ENCODE measurements at places on chromosomes 16 and 17. TPM values are rescaled to one million over a fixed set of nuclear protein-coding genes. Genes with fewer than 3 reads are reported as not detected.

CD79B gene
- not detected for total RNA-seq

JUP gene
- total RNA-seq = 314 TPM

CDRT15 gene
- not detected for total RNA-seq

CD19 gene
- 0.07 TPM for total RNA-seq

SLC16A13 gene
- total RNA-seq = 4.1 TPM

STX1B gene
- total RNA-seq = 0.58 TPM

ABCA6 gene
- not detected for total RNA-seq

GNGT2 gene
- total RNA-seq = 1.4 TPM

PKMYT1 gene
- total RNA-seq = 120 TPM

LUC7L3 gene
- 54.1 TPM for total RNA-seq

CA7 gene
- not detected for total RNA-seq

EVI2A gene
- 0.29 TPM for total RNA-seq

CD300H gene
- not detected for total RNA-seq

TNS4 gene
- not detected for total RNA-seq

KRTAP2-3 gene
- 11.6 TPM for total RNA-seq

ABCA9 gene
- total RNA-seq = not detected

DOC2B gene
- 18.1 TPM for total RNA-seq

OTOP2 gene
- total RNA-seq = not detected

SAMD14 gene
- 11.5 TPM for total RNA-seq

ALDH3A1 gene
- not detected for total RNA-seq

HOXB4 gene
- 4.3 TPM for total RNA-seq

NATD1 gene
- 2.1 TPM for total RNA-seq

GFOD2 gene
- total RNA-seq = 20.1 TPM

TRPV2 gene
- total RNA-seq = 28.4 TPM

Measured in epithelial cell of proximal tubule (primary cell).